ENCODE measurements at places on chromosomes 1 and 21.
A peak's percentile ranks its signal among the peaks of the same experiment; 100 is the strongest.

- no peak for DNase-seq
Observed at GRCh38 chr1:82704966-82705365, 904.2 kb downstream of the ADGRL2 start.

GRCh38 chr1:56524263-56524662, 55.1 kb downstream of the PLPP3 start:
- DNase-seq = no peak

DNA sequence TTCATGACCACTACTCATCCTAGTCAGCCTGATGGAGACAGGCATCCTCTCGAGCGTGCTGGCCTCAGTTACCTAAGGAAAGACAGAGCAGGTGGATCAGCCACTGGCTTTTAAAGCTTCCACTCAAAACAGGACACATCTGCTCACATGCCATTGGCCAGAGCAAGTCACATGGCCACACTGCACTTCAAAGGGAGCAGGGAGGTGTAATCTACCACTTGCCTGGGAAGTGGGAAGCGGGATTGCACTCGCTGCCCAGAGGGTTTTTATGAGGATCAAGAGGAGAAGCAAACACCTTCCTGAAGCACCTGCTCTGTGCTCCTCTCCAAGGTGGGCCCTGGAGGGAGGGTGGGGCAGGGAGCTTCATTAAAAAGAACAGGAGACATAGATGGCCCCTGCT, 108.0 kb downstream of the TAS1R2 start:
- DNase-seq = no peak

DNA sequence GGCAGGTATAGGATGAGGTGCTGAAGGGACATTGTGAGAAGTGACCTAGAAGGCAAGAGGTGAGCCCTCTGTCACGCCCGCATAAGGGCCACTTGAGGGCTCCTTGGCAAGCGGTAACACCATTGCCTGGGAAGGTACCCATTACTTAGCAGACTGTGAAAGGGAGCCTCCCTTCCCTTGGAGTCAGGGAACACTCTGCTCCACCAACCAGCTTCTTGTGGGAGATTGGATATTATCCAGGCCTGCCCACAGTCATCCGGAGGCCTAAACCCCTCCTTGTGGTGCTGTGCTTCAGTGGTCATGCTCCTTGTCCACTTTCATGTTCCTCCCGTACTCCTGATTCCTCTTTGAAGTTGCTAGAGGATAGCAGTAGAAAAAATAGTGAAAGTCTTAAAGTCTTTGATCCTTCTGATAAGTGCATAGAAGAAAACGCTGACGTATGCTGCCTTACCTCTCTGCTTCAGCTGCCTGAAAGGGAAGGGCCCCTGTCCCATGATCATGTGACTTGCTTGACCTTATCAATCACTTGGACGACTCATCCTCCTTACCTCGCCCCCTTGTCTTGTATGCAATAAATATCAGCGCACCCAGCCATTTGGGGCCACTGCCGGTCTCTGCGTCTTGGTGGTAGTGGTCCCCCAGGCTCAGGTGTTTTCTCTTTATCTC, 16.0 kb downstream of the RBBP4 start:
- DNase-seq = no peak

DNA sequence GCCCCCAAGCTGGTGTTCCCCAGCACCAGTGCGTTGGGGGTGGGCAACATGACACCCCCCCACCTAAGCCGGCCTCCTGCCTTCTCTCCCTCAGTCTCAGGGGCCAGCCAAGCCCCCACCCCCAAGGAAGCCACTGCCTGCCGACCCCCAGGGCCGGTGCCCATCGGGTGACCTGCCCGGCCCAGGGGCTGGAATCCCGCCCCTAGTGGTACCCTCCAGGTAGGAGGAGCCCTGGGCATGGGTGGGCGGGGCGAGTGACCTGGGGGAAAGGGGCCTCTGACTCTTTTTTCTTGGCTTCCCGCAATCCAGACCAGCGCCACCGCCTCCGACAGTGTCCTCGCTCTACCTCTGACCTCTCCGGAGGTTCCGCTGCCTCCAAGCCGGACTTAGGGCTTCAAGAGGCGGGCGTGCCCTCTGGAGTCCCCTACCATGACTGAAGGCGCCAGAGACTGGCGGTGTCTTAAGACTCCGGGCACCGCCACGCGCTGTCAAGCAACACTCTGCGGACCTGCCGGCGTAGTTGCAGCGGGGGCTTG, 1.3 kb upstream of the EFNA4 start:
- DNase-seq = no peak

GRCh38 chr1:42482635-42483153, 19.6 kb downstream of the CCDC30 start:
- no peak for DNase-seq

GRCh38 chr1:44707112-44707881, 23.7 kb downstream of the RNU5D-1 start:
- DNase-seq = no peak

- DNase-seq = no peak
Observed at GRCh38 chr1:1092149-1092855, 18.2 kb upstream of the RNF223 start.

DNA sequence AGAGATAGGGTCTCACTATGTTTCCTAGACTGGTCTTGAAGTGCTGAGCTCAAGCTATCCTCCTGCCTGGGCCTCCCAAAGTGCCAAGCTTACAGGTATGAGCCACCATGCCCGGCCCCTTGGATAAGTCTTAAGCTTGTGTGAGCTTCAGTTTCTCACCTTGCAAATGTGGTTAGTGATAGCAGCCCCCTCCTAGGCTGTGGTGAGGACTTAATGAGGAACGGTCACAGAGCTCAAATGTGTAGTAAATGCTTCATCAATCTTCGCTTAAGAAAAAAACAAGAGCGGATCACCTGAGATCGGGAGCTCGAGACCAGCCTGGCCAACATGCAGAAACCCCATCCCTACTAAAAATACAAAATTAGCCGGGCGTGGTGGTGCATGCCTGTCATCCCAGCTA, 3.0 kb downstream of the CNR2 start:
- no peak for DNase-seq

DNA sequence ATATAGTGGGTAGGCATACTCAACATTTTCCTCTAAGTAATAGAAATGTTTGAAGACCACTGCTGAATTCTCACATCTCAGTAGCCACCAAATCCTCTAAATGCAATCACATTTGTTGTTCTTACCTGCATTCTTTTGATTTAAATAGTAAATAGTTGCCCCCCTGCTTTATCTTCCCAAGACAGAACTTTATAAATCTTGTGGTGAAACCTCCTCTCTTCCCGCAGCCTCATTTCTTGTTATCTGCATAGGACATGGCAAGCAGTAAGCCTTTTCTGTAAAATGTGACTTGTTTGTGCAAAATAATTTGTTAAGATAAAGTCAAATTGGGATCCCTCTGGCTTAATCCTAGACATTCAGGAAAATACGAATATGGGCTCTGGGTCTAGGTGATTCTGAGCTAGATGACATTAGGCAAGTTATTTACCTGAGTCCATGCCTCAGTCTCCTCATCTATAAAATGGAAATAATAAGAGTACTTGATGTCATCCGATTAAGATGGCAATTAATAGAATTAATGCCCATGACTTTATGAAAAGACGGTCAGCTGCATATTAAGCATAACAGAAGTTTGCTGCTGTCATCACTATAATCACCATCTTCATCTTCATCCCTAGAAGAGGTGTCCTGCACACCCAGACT, 77.7 kb downstream of the LRRC8C start:
- no peak for DNase-seq

DNA sequence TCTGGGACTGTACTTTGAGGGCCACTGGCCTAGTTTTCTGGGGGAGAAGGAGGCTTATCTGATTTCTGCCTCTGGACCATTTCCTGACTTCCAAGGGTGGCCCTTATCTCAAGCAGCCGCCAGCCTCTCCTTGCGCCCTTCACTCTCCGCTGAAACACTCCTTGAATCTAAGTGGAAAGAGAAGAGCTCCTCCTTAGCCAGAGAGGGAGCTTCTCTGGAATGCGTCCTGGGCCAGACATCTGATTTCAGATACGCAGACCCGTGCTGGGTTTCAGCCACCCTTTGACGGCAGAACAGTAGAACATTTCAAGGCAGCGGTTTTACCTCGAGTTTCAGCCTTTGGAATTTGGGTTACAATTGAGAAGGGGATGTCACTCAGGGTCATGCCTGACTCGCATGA, 308.0 kb downstream of the CAMTA1 start:
- DNase-seq = no peak

GRCh38 chr1:207495801-207496792, at the start of gene CR1:
Gene CR1, plus strand, starts transcription at chr1:207496157. Its CDS starts 111 bp downstream, at chr1:207496268.
- peak; percentile 45 for DNase-seq

DNA sequence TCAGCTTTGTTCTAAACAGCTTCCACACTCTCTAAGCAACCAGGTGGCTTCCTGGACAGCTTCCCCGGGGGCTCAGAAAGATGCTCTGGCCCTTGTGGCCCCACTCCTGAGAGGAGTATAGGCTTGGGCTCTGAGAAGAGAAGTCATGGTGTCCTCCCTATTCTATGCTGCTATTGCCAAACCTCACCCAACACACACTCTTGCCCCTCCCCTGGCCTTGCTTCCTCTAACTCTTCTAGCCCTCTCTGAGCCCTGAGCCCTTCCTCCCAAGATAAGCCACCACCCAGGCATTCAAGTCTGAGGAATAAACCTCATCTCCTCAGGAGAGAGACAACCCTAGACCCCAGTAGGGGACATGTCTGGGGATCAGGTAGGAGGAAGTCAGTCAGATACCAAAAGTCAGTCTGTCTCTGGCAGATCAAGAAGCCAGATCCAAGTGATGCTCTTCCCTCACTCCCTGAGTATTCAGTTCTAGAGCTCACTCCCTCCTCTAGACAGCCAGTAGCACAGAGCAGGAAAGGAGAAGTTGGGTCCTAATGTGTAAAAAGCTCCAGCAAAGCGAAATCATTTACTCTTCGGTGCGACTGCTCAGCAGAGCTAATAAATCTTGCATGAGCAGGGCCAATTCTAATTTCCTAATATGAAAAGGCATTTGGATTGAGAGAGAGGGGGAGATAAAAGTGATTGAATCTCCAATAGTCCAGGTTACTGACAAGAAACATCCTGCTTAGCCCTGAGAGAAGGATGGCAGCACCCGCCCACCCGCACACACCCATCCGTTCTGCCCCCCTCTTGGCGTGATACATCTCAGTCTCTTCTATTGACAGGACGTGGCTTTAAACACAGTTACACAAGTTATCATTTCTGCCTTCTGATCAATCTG, 50.5 kb downstream of the DMAP1 start:
- no peak for DNase-seq

DNA sequence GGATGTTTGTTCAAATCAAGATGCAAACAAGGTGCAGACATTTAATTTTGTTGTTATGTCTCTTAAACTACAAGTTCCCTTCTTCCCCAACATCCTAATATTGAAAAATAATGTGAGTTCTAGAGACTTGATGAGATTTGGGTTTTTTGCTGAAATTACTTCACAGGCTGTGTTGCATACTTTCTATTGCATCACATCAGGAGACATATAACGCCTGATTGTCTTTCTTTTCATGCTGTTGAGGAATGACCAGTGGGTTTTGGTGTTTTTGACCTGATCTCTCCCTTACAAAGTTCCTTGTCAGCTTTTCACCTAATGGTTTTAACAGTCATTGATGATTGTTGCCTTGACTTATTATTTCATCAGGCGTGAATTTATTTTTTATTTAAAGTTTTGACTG, 83.4 kb downstream of the UROD start:
- no peak for DNase-seq

DNA sequence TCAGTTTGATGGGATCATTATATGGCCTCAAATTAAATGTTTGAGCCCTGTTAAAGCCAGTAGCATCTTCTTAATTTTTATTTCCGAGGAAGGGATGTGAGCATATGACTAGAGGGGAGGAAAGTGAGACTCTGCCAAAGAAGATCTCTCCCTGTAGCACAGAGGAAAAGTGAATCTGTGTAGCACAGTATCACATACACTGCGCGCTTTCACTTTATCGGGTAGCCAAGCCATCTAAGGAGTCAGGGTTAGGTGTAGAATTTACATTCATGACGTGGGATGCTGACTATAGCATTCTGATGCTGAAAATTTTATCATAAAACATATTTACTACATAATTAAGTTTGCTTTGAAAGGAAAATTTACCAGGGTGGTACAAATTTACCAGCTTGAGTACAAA, 24.0 kb downstream of the LRRC8D start:
- DNase-seq = no peak

DNA sequence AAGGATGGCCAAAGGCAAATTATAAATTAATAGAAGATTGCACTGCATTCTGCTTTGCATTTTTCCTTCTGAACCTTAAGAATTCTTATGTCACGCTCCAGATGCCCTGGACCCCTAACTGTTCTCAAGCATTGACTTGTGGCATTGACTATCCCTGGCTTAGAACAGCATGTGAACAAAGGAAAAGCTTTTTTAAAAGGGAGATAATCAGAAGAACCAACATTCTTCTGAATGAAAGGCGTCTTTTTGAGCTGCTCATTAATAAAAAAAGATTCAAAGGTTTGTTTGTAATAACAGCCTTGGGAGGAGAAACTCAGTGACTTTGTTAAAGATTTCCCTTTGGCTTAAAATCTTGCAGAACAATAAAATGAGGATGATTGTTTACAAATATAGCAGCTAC, 105.5 kb downstream of the TNNI3K start:
- no peak for DNase-seq

- DNase-seq = no peak
Observed at GRCh38 chr1:176136891-176137290, 70.2 kb downstream of the COP1 start.

DNA sequence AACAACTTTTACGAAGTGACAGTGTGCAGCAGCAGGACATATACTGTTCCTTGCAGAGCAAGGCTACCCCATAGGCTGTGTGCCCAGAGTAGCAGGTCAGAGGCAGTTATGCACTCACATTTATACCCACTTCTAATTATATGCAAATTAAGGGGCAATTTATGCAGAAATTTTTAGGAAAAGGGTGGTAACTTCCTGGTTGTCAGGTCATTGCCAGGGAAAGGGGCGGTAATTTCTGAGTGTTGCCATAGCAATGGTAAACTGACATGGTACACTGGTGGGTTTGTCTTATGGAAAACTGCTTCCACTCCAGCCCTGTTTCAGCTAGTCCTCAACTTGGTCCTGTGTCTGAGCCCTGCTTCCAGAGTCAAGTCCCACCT, 12.0 kb upstream of the SLAMF1 start:
- no peak for DNase-seq

- no peak for DNase-seq
Observed at GRCh38 chr1:247115141-247115510, 11.0 kb upstream of the ZNF669 start.

DNA sequence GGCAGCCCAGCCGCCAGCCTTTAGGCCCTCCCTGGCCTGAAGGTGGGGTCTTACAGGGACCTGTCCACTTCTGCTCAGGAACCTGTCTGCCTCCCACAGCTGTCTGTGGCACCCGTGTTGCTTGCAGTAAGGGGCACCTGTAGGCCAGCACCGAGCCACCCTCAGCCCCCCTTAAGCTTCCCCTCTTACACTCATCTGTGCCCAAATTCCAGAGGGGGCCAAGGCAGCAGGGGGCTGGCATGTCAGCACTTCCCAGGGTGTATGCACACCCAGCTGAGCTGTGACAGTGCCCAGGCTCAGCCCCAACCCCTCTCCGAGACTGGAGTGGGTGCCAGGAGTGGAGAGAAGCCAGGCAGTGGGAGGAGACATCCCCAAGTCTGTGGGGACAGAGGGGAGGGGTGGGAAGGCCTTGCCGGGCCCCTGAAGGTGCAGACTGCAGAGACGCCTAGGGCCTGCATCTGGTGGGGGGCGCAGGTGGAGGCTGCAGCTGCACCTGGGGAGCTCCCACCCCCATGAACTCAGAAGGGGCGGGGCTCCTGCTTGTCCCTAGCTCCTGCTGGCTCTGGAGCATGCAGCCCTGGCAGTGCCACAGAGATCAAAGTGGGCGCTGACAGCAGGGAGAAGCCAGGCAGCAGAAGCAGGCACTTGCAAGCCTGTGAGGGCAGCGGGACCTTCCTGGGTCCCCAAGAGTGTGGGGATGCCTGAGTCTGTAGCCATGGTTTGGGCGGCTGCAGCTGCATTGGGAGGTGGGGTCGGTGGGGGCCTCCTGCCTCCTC, 5.4 kb upstream of the SLC2A7 start:
- DNase-seq = no peak
